ENCODE measurements at places on chromosomes 11 and 22.
A peak's percentile ranks its signal among the peaks of the same experiment; 100 is the strongest.

GRCh38 chr11:119157063-119157462 lies 8.2 kb downstream of the ABCG4 start:
- no peak for DNase-seq

DNA sequence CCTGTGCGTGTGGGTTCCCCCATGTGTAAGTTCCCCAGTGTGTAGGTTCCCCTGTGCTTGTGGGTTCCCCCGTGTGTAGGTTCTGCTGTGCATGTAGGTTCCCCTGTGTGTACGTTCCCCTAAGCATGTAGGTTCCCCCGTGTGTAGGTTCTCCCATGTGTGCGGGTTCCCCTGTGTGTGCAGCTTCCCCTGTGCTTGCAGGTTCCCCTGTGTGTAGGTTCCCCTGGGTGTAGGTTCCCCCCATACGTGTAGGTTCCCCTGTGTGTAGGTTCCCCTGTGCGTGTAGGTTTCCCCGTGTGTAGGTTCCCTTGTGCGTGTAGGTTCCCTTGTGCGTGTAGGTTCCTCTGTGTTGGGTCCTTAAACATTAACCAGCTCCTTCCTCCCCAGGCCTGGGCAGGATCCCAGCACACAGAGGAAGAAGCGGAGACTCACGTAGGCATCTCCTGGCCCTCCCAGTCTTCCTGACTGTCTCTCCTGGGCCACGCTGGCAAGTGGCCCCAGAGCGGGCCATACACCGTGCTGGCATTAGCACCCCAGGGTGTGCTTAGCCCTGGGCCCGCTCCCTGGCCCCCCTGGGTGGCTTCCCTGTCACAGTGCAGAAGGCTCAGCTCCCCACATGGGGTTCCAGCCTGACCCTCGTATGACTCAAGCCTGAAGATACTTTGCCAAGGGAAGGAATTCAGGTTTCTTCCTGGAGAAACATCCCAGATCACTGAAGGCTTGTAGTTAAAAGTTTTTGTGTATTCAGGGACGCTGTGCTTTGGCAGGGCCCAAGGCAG lies 2.8 kb upstream of the GRAMD4 start:
- no peak for DNase-seq

- DNase-seq, result no peak
These were observed 16.3 kb downstream of the TRMU start for GRCh38 chr22:46351767-46352166.

GRCh38 chr22:44890416-44891292 lies 119.2 kb downstream of the PHF21B start:
- no peak for DNase-seq

DNA sequence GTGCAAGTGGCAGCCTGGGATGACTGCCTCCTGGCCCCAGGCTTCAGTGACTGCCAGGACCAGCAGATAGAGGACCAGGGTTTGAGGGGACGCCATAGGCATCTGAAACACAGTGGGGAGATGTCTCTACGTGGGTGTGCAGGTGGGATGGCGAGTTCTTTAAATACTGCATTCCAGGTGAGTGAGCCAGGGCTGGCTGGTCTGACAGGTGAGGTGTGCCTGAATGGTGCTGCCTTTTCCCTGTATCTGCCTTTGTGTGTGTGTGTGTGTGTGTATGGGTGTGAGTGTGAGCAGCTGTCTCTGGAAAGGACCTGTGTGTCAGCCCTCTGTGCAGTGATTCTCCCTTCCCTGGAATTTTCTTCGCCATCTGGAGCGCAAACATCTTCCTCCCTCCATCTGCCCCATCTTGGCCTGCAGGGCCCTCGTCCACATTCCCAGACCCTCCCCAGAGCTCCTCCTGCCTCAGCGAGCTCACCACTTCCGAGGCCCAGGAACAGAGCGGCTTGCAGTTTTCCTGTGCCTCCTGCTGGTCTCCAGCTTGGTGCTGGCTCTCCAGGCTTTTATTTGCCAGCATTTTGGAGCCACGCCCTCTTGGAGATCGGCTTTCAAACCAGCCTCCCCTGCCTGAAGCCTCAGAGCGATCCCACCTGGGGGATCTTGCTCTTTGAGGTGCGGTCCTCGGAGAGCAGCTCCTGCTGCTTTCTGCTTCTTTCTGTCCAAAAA lies at the start of gene GPHA2:
TSS of gene GPHA2 (minus strand) at position 535 of the 723 bp plus-strand sequence. CDS start at position 102, 433 bp downstream.
- DNase-seq, result peak; percentile 16

GRCh38 chr22:27723708-27724107 lies 77.8 kb downstream of the MN1 start:
- DNase-seq, result no peak

DNA sequence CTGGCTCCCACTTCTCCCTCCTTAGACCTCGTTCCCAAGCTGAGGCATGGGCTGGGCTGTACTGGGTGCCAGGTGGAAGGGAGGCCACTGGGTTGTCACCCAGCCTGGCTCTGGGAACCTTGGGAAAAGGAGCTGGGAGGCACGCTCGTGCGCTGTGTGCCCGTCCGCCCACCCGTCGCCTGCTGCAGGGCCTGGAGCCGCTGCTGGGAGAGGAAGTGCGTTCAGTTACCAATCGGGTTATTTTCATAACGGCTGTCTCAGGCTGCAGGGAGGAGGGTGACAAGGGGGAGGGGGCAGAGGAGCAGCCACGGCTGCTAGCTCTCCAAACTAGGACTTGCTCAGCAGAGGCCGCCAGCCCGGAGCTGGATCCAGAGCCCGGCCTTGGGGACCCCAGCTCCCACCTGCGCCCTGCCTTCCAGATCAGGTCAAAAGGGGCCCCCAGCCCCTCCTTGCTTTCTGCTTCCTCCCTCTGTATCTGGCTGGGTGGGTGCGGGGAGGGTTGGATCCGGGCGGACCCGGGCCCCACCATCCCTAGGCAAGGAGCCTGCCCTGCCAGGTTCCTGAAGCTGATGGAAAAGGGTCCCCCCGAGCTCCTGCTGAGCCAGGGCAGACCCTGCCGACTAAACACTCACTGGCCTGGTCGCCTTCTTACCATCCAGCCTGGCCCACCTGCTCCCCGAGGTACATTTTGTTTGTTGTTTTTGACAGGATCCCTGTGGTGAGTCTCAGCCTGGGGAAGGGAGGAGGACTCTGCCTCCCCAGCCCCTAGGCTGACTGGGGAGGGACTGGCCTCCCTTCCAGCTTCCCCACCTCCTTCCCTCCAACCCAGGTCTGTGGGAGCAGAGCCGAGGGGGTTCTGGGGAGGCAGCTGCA lies 14.3 kb downstream of the DGKZ start:
- no peak for DNase-seq

- no peak for DNase-seq
These were observed 10.9 kb upstream of the SIK2 start for GRCh38 chr11:111591187-111591960.

GRCh38 chr11:99098751-99099150 lies 78.0 kb downstream of the CNTN5 start:
- DNase-seq, result no peak

GRCh38 chr11:130077671-130078070 lies 8.0 kb downstream of the APLP2 start:
- DNase-seq, result no peak
